ENCODE measurements at places on chromosomes 7 and 10.

DNA sequence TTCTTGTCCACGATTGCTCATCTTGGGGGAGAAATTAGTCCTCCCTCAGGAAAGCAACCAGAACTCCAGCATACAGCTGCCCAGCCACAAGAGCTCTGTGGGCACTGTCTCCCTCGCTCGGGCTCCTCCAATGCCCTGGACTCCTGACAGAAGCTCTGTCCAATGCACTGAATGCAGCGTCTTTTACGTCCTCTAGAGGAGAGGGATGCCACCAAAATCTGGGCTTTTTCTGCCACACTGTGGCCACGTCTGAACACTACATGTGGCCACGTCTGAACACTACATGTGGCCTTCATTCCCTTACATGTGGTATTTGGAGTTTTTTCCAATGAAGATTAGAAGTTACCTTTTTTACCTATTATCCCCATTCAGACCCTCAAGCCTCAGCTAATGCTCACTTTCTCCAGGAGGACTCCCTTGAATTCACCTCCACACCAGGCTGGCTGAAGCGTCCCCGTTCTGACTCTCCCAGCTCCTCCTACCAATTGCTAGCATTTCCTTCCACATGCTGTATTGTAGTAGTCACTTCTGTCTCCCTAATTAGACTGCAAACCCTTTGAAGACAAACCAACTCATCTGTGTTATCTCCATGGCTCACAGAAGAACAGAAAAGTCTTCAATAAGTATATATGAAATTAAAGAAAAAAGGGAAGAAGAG, 134.3 kb upstream of the PDE1C start:
- peak; percentile 2 for DNase-seq

- DNase-seq: no peak
Measured at GRCh38 chr7:33062023-33062781, at the start of gene NT5C3A. TSS of gene NT5C3A (minus strand) at chr7:33062776. CDS start at chr7:33062705, 71 bp downstream.

GRCh38 chr10:74643596-74643975, 182.8 kb upstream of the KAT6B start:
- no peak for DNase-seq

DNA sequence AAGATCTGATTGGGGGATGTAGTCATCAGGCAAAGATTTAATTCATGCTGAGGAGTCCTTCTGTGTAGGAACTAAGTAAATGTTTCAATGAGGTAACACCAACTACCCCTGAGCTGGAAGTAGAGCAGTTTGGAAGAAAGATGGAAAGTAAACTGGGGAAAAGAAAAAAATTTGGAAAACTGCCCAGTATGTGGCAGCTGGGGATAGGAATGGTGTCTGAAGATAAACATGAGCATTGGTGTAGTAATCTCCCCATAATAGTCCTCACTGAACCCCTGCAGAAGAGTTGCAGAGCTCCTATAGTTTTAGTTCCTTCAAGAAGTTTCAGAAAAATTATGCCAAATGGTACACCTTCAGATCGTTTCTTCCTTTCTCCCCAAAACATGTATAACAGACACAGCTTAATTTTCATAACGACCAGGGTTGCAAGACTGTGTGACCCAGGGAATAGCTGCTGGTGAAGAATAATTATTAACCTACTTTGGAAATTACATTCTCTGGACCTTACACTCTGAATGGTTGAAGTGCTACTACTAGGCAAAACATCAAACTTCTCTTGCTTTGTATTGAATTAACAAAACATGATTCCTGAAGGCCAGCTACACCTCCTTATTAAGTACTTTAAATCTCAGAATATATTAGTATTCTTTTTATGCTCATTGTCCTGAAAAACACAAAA, 446.4 kb upstream of the NRG3 start:
- no peak for DNase-seq

GRCh38 chr10:122738031-122738430, 38.4 kb upstream of the C10orf120 start:
- no peak for DNase-seq

DNA sequence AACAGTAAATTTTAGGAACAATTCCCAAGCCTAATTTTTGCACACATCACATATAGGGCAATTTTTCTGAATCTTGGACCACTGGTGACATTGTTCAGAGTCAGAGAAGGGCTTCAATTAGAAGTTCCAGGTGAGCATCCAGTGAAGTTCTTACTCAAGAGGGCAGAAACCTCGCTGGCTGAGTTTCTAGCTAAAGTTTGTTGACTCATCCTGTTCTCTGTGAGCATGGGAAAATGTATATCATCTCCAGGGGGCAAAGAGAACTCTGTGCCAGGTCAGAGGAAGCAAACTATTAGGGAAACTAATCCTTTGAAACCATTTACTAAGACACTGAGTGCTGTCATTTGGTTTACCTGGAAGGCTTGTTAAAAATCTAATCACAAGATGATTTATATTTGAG, 695.6 kb upstream of the IGFBP3 start:
- DNase-seq: no peak

DNA sequence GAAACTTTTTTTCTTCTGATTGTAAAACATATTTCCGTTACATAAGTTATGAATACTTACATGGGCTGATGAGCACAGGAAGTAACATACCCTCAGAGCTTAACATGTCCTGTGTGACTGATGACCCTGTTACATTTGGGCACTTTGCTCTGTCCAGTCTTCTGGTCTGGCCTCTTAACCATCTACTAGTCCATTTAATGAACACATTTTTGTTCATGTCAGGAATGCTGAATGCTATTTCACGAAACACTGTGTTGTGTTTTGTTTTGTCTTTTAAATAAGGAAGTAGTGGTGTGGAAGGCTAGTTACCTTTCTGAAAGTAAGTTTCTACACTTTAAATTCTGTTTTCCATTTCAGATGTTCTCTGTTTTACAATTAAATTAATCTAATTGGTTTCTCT, 77.7 kb downstream of the RBM33 start:
- DNase-seq: no peak

DNA sequence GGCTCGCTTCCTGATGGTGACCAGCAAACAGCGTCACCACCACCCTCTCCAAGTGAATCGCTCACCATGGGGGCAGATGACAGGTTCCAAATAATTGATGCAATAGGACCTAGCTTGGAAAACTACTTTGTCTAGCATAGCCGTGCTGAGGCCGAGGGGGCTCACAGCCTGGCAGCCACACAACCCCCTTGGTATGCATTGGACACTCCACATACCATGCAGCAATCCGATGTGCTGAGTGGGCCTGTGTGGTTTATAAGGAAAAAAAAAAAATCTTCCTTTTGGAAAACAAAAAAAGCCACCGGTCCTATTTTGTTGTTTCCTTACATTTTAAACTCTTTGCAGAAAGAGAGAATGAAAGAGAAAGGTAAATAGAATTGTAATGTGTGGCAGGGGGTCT, 15.1 kb downstream of the GATA3 start:
- no peak for DNase-seq

DNA sequence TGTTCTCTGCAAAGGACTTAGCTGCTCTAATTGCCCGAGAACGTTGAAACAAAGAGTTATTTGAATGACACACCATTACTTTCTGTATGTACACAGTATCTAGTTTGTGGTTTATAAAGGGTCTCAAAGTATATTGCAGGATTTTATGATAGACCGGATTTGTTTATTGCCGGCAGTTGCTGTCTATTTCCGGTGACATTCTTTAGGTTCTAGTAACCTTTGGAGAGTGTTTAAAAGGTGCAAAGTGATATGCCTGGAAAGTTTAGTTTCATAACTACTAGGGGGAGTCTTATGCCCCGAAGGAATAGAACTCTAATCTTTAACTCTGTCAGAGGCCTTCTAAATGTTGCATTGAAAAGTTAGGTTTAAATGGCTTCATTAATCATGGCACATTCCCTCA, 63.8 kb downstream of the PAPSS2 start:
- DNase-seq: no peak

- no peak for DNase-seq
Measured at GRCh38 chr10:89695307-89695706, 6.1 kb upstream of the KIF20B start.

DNA sequence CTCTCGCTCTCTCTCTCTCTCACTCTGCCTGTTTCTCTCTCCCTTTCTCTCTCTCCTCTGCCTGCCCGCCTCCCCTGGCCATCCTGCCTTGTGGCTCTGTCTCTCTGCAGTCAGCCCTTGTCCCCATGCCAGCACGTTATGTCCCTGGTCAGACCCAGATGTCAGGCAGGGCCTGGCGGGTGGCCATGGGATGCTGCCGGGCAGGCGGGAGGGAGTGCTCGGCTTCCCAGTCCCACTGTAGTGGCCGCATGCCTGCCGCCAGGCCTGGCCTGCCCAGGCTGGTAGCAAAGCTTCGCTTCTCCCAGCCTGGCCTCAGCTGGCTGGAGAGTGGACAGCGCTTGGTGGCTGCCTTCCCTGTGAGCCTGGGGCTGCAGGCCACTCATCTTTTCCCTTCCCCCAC, 121.5 kb upstream of the ZNF716 start:
- no peak for DNase-seq

DNA sequence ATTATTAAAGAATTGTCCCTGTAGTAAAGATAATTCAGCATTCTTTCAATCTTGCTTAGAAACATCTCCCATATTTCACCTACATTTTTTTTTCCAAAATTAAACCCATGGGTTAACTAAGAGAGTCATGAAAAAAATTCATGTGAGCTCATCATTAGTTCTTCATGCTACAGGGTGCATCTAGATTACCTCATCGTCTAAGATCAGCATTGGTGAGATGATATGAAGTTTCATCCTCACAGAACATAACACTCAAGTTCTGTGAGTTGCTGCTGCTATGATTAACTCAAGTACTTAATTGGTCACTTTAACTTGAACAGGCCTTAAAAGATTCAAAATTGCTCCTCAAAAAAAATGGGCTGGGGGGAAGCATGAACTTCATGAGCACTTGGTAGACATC, 50.0 kb downstream of the RAB11FIP2 start:
- no peak for DNase-seq

GRCh38 chr10:30974773-30975415, 56.8 kb downstream of the ZNF438 start:
- DNase-seq: no peak

- DNase-seq: no peak
Measured at GRCh38 chr7:139885511-139885910, 56.4 kb downstream of the TBXAS1 start.

DNA sequence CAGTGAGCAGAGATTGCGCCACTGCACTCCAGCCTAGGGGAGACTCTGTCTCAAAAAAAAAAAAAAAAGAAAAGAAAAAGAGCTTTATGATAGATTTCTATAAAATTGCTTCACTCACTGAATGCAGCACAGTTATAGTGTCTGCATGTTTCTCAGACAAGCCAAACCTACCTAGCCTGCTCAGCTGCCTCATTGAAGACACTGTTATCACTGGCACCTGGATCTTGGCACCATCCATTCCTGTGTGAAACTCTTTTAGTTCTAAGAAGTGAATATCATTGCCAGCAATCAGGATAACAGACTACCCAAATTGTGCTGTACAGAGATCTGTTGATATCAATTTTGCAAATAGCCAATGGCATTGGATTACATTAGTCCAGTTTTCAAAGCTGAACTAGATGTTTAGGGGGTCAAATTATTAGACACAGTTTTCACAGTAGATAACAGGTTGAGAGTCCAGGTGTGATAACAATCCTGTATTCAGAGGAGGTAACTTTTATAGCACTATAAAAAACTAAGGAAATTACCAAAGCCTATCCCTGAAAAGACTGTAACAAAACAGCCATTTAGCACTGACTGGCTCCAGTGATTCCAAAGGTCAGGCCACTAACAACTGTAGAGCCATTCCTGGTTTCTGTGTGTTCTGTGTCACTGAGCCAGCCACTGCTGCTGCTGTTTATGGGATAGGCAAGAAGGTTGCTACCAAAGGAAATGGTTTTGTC, 17.1 kb downstream of the PDSS1 start:
- DNase-seq: no peak

- DNase-seq: no peak
Measured at GRCh38 chr10:50456719-50457118, 167.0 kb downstream of the SGMS1 start.

GRCh38 chr7:220151-220841, 27.9 kb downstream of the FAM20C start:
- DNase-seq: no peak

DNA sequence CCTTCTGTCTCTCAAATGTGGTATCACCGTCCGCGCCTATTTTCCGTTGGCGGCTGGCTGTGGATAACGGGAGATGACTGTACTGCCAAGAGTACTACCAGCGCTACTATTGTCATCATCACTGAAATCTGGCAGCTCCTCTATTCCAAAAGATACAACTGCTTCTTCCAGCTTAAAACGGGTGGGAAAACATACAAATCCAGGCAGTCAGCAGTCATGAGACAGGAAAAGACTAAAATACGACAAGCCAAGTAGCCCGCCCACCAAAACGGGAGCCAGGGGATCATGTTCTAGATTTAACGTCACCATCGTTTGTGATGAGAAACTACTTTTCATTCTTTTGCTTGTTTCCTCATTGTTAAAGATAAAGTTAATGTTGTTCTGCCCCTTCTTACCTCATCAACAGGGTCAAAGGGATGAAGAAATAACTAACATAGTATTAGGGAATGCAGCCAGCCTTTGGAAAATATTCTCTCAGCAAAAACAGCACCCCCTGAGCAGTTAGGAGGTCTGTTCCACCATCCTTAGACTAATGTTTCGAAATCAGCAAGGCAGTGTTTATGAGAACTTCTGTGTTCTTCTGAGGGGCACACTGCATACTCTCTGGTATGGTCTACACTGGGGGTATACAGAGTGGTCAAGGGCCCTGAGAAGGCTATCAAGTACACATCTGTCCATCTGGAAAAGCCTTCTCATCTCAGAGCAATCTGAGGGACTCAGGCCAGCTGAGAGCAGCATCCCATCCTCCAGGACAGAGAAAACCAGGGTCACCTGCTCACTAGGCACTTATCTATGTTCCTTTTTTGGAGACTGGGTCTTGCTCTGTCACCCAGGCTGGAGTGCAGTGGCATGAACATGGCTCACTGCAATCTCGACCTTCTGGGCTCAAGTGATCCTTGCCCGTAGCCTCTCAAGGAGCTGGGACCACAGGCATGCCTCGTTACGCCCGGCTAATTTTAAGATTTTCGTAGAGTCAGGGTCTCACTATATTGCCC, 47.5 kb downstream of the GNA12 start:
- DNase-seq: no peak

- DNase-seq: no peak
Measured at GRCh38 chr10:121668314-121669027, 70.2 kb upstream of the FGFR2 start.

DNA sequence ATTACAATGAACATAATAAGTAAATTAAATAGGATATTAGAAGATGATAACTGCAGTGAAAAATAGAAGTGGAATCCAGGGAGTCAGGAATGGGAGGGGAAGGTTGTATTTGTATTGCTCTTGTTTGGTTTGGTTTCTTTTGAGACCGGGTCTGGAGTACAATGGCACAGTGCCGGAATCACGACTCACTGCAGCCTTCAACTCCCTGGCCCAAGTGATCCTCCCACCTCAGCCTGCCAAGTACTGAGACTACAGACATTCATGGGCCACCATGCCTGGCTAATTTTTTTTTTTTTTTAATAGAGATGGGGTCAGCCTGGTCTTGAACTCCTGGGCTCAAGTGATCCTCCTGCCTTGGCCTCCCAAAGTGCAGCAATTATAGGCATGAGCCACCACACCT, 59.9 kb upstream of the LRRC4 start:
- no peak for DNase-seq
